ENCODE measurements at places on chromosomes 2 and 18. TPM values are rescaled to one million over a fixed set of nuclear protein-coding genes. Genes with fewer than 3 reads are reported as not detected.

CHST9 gene
- total RNA-seq = 0.98 TPM

ACVR1C gene
- 6.0 TPM for total RNA-seq

AQP12B gene
- total RNA-seq = not detected

RFX8 gene
- 1.4 TPM for total RNA-seq

STPG4 gene
- total RNA-seq = 0.30 TPM

PPP1R7 gene
- total RNA-seq = 44.7 TPM

ANKRD30BL gene
- total RNA-seq = not detected

VWA3B gene
- 2.5 TPM for total RNA-seq

LNPK gene
- 27.3 TPM for total RNA-seq

GRCh38 chr18:10530852-10531251, 5.0 kb downstream of the NAPG start:
- no peak for DNase-seq

DNA sequence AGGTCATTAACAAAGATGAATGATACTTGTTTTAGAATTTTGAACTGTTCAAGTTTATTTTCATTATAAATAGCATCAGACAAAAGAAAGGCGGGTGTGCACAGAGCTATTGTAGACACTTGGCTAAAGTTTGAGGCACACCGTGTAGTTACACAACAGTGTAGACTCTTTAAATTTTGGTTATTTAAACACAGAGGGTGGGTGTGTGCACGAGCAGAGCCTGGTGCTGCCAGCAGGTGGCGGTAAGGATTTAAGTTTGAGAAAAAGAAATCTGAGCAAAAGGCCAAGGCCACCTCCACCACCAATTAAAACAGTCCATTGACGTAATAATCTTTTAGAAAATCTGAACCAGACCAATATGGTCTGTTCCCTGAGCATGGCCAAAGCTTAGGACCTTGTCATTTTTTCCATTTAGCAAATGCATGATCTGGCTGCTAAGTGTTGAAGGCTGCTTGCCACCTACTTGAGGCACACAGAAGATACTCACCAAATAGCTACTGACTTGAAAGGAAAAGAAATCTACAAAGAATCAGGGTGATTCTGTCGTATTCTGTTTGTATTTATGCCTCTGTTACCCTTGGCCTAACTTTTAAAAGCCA, 14.3 kb downstream of the COPS7B start:
- DNase-seq = no peak

GRCh38 chr2:144012304-144012703, 507.6 kb downstream of the ZEB2 start:
- no peak for DNase-seq

- DNase-seq = no peak
These were observed 28.2 kb upstream of the SEMA4C start for GRCh38 chr2:96898135-96898505.

- no peak for DNase-seq
These were observed 31.6 kb downstream of the NDUFS1 start for GRCh38 chr2:206127656-206128055.

DNA sequence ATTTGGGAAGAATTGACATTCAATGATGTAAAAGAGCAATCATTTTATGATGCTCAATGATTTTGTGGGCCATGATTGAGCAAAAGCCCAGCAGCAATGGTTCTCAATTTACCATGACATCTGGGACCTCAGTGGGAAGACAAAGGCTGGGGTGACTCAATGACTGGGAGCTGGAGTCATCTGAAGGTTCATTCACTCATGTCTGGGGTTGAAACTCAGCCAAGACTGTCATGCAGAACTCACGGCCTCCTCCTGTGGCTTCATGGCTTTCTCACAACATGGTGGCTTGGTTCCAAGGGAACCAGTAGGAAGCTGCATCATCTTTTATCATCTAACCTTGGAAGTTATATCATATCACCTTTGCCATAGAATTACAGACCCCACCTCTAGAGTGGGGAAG, 45.1 kb upstream of the CD226 start:
- DNase-seq = no peak

- DNase-seq = no peak
These were observed 4.4 kb downstream of the ARHGAP25 start for GRCh38 chr2:68738906-68739594.

DNA sequence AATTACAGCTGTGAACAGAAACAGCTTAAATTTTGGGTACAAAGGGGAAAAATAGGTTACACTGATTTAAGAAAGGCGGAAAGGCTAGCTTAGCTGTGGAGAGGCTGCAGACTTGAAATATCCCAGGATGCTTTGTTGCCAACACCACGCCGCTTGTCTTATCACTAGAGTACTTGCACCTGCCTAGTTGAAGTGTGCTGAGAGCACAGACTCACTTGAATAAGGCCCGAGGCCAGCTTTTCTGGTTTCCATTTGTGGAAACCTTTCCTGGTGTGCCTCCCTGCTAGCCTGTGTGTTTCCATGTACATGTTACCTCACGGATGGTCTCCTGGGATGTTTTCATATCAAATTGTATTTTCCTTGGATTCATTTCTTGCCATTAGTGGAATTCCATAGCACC, 3.2 kb downstream of the CABLES1 start:
- no peak for DNase-seq

- no peak for DNase-seq
These were observed 24.1 kb upstream of the CHRNA1 start for GRCh38 chr2:174788291-174788929.

GRCh38 chr2:189954989-189955388, 107.5 kb downstream of the MSTN start:
- no peak for DNase-seq

DNA sequence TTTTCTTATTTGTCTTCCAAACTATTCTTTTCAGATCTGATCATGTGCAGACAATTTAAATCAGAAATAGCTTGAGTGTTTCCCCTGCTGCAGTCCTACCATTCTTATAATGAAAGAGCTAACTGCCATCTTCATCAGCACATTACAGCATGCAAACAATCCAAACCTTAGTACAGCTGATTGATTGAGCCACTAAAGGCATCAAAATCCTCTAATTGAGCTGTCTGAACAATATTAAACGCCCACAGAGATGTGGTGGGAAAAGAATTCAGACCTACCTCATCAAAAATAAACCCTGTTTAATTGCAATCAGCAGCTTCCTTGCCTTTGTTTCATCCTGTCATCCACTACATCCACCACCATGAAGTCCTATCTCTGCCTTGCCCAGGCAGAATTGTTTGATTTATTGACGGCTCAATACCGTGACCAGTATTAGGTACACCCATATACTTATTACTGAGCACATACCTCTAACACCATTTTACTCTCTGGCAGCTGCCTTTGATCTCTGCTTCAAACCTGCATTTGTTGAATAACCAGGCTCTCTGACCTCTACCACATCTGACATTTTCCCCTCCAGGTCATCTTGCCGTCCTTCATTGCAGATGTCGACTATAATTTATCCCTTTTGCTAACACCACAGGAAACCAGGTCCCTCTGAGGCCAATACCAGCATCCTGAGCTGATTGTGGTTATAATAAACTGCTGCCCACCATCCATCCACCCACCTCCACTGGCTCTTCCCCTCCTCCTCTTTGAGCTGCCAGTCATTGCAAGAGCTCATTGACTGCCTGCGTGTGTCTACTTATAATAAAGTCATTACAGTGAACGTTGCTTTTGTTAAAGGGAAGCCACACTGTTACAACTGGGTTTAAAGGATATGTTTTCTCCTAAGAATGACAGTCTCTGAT, 78.5 kb downstream of the RBM43 start:
- no peak for DNase-seq

DNA sequence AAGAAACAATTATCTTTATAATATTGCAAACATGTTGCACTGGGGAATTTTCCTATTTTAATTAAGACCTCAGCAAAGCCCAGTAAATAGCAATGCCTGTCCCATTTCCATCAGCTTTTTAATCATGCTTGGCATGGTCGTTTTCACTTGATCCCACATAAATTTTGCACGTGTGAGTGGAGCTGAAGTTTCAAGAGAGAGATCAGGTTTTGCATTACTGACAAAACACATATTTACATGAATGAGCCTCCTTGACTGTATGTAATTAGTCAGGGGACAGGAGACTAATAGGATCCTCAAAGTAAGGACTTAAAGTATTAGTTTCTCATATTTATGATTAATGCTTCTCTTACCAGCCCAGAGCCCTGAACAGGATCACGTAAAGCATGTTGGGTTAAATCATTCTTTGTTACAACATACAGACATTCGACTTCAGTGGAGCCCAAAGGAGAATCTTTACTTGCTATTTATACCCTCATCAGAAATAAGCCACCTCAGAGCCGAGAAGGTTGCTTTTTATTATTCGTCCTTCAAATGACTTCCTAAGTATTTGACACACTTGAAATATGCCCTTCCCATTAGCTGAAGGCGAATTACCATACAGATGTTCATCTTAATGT, 711.3 kb downstream of the GALR1 start:
- no peak for DNase-seq

- no peak for DNase-seq
These were observed 72.6 kb downstream of the PLCL1 start for GRCh38 chr2:197877038-197877437.

All from tibial nerve (tissue), 4 donors.